ENCODE measurements at places on chromosomes 1 and 21.

DNA sequence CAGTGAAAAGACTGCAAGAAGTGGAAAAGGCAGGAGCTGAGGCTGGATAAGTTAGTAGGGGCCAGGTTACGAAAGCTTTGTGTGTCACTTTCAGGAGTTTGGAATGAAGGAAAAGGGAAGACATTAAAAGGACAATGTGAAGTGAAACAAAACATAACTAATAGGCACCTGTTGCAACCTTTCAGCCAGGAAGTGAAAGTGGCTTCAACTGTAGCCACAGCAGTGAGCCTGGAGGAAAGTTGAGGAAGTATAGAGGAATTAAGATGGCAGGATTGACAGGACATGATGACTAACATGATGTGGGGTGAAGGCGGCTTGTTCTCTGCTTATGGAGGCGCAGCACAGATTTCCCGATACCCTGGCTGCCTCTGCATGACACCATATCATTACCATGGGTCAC is 68.9 kb downstream of the C4BPA start:
- no peak for DNase-seq

DNA sequence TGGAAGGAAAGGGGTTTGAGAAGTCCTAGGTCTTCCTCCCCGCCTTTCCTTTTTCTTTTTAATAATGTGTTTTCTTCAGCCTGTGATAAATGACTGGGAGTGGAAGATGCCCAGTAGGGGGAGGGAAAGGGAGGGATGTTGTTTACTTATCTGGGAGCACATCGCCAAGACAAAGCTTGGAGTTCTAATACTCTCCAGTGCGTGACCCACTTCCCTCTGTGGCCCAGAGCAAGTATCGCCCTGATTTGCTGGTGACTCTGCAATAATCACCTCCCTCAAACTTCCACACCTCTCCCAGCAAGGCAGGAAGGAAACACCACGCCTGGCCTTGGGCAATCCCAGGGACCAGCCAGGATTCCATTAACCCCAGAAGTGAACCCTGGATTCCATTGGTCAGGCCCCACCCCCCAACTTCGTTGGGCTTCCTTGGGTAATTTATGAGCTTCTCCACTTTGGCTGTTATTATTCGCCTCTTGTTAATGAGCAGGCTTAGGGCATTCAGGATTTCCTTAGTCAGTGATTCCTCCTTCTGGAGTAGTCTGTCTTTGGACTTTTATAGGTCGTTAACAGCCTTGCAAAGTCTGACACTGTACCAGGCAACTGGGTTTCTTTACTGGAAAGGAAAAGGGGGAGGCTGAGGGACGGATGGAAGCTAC is 24.3 kb upstream of the GRHL3 start:
- DNase-seq, result no peak

DNA sequence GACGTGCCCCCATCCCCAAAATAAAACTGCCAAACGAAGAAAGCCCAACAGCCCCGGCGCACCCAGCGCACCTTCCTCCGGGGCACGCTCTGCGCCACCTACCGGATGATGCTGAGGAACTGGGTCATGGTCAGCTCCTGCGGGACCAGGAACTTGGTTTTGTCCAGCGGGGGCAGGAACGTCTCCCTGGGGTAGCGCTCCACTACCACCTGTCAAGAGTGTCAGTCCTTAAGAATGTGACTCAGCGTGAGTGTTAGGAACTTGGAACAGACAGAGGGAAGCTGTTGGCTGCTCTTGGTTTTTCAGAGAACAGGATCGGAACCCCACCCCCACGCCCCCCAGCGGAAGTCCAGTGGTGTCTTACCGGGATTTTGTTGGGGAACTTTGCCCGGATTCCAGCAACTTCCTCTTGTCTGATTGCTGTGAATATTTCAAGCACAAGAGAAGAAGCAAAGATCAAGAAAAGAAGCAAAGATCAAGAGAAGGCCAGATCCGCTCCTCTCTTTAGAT is 431 bp downstream of the MAP1LC3C start:
- peak; percentile 35 for DNase-seq

DNA sequence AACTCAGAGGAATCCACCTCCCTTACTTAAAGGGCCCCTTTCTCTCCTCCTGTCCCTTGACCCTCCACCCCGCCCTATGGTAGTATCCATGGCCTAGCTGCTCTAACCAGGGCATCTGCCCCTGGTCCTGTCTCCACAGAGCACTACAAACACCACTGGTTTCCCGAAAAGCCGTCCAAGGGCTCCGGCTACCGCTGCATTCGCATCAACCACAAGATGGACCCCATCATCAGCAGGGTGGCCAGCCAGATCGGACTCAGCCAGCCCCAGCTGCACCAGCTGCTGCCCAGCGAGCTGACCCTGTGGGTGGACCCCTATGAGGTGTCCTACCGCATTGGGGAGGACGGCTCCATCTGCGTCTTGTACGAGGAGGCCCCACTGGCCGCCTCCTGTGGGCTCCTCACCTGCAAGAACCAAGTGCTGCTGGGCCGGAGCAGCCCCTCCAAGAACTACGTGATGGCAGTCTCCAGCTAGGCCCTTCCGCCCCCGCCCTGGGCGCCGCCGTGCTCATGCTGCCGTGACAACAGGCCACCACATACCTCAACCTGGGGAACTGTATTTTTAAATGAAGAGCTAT is 1.7 kb downstream of the BTG2 start:
- DNase-seq, result no peak

GRCh38 chr1:161720956-161721737 is at the start of gene FCRLB:
FCRLB (plus strand) TSS chr1:161721544; CDS start chr1:161722673, 1,129 bp downstream.
- no peak for DNase-seq

DNA sequence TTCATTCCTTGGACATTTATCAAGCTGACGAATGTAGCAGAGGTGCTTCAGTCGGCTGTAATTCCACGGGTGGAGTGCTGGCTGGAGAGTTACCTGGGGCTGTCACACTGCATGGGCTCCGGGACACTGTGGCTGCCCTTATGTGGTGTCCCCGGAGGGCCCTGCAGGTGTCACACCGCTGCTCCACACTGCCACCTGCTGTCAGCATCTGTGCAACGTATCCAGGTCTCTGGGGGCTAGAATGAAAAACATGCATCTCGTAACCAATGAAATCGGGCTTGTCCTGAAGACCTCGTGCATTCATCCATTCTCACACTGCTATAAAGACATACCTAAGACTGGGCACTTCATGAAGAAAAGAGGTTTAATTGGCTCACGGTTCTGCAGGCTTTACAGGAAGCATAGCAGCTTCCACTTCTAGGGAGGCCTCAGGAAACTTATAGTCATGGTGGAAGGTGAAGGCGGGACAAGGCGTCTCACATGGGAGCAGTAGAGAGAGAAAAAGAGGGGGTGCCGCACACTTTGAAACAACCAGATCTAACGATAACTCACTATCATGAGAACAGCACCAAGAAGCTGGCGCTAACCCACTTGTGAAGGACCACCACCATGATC is 46.7 kb upstream of the PCBP3 start:
- peak; percentile 76 for DNase-seq

GRCh38 chr1:168114845-168115244 is 21.9 kb downstream of the GPR161 start:
- DNase-seq, result no peak

DNA sequence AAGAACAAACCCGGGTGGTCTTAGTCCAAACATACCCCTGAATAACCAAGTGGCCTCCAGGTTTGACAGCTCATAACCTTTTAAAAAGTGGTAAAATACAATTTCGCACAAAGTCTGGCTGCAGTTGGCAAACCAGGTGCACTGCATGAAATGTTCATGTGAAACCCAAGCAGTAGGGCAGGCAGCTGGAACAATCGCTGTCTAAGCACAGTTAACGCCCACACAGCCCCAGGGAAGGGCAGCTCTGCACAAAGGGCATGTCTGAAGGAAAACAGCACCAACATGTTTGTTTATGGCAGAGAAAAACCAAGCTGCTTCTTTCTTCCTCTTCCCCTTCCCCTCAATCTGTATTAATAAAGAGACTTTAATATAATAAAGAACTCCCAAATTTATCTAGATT is 49.5 kb downstream of the KIAA1614 start:
- no peak for DNase-seq

GRCh38 chr1:31745946-31746670 is 18.0 kb downstream of the ADGRB2 start:
- no peak for DNase-seq

DNA sequence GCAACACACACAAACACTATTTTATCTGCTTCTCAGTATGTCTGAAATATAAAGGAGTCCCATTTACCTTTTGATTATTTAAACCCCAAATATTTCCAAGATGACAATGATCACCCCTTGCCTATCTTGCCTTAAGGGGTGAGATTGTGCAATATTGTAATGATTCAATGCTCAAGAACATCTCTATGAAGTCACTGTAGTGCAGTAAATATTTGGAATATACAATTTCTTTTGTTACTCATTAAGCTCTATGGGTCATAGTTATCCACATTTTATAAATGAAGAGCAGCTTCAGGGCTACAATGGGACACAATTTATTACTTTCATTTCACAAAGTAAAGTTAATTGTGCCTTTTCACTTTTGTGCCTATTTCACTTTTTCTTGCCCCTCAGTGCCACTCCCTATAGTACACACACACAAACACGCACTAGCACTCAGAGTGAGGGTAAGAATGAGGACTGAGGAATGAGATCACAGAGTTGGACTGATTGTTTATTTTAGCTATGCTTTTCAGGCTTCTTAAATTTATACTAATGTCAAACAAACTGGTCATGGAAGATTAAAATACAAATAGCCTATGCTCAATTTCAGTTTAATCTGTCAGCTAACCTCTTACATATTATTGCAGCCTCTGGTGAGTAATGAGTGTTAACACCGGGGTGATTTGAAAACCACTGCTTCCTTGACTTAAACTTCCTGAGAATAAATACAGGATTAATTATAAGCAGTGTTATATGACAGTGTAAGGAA is 521.0 kb upstream of the B3GALT2 start:
- DNase-seq, result no peak

DNA sequence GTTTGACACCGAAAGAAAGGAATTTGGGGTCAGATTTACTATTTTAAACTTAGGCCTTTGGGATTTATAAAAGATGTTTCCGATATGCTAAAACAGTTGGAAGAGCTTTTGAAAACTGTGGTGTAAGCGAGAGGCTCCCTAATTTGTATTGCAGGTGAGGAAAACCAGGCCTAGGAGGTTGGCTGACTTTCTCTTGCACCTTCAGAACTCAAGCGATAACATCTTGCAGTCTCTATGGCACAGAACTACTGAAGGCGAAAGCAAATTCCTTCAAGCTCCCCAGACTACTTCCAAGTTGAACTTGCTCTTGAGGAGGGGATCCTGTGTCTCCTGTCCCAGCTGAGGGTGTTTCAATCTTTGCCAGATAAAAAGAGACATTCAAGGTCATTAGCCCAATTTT is 685.7 kb downstream of the ADGRL2 start:
- no peak for DNase-seq

- DNase-seq, result no peak
These were observed 8.0 kb downstream of the SMCP start for GRCh38 chr1:152886085-152886484.

GRCh38 chr1:185074307-185074706 is 28.9 kb downstream of the RNF2 start:
- no peak for DNase-seq

GRCh38 chr1:184836141-184836540 is 81.5 kb upstream of the EDEM3 start:
- DNase-seq, result no peak

DNA sequence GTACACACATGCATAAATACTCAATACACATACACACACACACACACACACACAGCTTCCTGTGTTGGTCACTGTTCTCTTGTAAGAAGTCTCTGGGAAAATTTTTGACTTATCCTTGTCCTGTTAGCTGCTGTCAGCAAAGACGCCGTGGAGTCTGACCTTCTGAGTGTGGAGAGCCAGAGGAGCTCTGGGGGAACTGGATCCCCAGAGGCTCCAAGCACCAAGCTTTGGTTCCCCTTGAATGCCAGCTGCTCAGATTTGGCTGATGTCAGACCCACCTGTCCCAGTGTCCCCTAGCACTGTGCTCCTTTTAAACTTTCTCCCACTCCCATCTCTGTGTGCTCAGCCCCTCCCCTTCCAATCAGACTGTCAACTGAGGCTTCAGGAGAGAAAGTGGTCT is 319.1 kb downstream of the CAMTA1 start:
- DNase-seq, result no peak

DNA sequence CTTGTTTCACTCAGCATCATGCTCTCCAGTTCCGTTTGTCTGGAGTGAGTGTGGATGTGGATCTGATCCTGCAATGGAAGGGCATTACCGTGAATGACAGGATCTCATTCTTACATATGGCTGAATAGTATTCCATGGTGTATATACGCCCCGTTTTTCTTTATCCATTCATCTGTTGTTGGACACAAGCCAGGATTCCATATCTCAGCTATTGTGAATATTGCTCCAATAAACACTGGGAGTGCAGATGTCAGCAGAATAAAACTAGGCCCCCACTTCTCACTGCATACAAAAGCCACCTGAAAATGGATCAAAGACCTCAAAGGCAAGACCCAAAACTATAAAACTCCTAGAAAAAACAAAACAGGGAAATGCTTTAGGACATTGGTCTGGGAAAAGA is 120.3 kb upstream of the TMPRSS2 start:
- DNase-seq, result no peak

DNA sequence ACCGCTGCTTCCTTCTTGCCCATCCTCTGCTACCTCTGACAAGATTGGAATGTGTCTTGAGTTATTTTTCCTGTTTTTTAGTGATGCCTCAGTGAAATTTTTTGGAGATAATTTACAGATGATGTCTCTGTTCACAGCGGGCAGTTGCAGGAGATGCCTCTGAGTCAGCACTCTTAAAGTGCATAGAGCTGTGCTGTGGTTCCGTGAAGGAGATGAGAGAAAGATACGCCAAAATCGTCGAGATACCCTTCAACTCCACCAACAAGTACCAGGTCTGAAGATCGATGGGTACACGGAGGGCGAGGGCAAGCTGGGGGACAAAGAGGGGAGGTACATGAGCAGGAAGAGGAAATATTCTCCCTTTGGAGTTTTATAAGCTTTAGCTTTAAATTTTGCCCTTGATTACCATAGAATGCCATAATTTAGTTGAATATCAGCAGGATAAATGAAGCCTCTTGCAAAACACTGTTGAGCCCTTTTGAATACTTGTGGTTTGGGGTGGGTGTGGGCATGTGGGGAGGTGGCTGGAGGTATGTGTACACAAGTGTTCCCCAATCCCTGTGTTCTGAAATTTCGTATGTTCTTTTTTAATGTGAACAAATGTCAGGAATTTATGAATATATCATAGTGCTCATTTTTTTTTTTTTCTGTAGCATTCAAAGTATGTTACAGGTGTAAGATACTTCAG is 19.8 kb downstream of the ATP1A1 start:
- no peak for DNase-seq

DNA sequence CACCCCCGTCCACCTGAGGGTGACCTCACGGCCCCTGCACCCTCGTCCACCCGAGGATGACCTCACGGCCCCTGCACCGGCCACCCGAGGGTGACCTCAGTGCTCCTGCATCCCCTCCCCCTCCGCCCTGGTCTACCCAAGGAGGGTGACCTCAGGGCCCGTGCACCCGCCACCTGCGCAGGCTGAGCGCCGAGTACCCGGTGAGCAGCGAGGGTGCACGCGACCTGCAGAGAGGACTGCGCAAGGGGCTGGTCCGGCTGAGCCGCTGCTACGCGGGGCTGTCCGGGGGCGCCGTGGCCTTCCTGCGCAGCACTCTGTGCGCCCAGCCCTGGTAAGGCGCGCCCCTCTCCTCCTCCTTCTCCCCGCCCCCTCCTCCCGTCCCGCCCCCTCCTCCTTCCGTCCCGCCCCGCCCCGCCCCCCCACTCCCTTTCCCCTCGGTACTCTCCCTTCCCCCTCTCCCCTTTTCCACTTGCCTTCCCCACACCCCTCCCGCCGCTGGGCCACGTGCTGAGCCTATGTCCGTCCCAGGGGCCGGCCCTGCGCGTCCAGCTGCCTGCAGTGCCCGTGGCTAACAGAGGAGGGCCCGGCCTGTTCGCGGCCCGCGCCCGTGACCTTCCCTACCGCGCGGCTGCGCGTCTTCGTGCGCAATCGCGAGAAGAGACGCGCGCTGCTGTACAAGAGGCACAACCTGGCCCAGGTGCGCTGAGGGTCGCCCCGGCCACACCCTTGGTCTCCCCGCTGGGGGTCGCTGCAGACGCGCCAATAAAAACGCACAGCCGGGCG is 28.4 kb downstream of the TRIM11 start:
- peak; percentile 63 for DNase-seq
